CD4-positive, alpha-beta T cell treated with Interleukin-2 at 100 ng/mL for 4 hours (primary cell): ENCODE measurements at places on chromosomes 11 and 22.

- DNase-seq, result peak; percentile 81
Observed at GRCh38 chr11:103035791-103036434, 56.0 kb downstream of the DCUN1D5 start.

DNA sequence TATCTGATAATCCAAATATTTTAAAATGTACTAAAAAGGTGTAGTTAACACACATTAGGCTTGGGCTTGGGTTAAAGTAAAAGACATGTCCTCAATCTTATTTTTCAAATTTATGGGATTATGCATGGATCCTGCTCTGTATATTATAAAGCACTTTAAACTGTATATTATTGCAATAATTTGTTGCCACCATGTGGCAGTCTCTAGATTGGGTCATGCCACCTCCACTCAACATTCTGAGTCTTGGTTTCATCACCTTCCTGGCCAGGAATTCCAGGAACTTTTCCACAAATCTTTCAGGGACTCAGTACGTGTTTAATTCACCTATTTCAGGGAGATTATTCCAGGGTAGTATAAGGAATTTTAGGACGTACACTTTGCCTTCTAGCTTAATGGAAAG is 695.5 kb downstream of the FAM181B start:
- no peak for DNase-seq

- no peak for DNase-seq
Observed at GRCh38 chr11:115893461-115894099, 389.4 kb upstream of the CADM1 start.

DNA sequence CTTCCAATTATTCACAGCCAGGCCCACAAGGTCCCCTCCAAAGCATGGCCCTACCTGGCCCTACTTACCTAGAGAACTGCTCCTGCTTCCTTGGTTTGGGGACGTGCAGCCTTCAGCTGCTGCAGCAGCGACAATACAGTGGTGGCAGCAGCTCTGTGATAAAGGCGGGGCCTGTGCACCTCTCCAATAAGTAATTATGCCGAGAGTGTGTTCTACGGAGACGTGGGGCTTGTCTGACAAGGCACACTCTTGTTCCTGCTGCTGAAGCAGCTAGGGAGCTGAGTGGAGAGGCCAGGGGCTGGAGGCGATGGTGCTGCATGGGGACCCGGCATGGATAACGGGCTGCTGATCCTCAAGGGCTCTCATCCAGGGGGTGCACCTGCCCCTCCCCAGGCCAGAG is 98.0 kb upstream of the THY1 start:
- DNase-seq, result no peak

DNA sequence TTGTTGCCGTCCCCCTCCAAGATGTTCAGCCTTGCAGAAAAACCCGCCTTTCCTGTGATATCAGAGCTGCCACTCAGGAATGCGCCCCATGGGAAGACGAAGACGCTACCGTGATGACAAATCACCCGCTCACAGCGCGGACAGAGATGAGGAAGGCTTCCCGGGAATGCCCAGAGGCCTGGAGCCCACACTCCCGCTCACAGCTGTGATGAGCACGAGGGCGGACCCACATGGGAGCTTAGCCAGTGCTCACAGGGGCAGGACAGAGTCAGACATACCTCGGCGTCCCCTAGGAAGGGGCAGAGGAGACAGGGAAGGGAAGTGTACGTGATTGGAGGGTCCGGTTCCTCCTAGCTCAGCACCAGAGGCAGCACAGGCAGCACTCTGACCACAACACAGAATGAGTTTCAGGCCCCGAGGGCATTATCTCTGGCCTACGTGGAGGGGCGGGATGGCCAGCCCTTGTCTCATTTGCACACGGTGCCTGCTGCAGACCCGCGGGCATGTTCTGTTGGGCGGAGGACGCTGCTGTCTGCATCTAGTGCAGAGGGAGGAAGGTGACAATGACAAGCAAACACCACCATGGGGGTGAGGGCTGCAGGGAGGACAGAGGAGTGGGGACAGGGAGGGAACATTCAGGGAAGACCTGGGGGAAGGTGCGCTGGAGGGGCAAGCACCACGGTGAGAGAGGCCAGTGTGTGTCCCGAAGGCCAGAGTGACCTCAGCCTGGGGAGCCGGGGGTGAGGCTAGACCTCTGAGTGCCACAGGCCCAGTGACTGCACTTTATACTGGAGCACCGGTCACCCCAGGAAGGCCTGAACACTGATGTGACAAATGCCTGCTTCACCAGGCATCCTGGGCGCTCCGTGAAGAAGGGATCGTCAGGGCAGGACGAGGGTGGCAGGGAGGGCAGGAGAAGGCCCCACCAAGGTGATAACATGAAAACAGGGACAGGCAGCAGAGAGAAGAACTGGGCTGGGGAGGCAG is 79.6 kb downstream of the CELSR1 start:
- no peak for DNase-seq
